ENCODE measurements at places on chromosomes 12 and 14.

DNA sequence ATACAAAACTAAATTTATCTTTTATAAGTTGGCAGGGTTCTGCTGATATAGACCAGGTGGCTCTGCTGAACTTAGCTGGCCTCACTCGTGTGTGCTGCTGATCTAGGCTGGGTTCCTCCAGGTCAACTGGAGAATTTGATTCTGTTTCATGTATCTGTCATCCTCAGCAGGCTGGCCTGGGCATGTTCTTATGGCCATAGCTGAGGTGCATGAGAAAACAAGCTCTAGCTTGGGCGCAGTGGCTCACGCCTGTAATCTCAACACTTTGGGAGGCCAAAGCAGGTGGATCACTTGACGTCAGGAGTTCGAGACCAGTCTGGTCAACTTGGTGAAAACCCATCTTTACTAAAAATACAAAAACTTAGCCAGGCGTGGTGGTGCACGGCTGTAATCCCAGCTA is 24.3 kb upstream of the BCL2L14 start:
- DNase-seq, result no peak

DNA sequence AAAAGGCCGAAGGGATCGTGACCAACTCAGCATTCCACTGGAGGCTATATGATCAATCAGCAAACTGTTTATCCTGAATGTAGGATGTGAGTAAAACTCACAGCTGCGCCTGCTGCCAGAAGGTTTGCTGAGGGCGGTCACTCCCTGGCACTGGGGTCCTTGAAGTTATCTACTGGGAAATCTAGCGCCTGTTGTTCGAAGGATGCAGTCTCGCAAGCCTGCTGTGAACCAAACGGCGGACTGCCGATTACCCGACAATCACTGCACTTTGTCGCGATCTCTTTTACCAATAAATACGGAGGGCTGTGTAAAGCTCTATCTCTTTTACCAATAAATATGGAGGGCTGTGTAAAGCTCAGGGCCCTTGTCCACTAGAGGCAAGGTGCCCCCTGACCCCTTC is 12.9 kb downstream of the DDX51 start:
- DNase-seq, result no peak

- no peak for DNase-seq
Observed at GRCh38 chr12:54975272-54975671, 9.3 kb downstream of the TESPA1 start.

GRCh38 chr14:92728759-92729364 is 19.6 kb downstream of the LGMN start:
- no peak for DNase-seq

- DNase-seq, result no peak
Observed at GRCh38 chr12:3651585-3652424, 101.1 kb downstream of the CRACR2A start.

- DNase-seq, result no peak
Observed at GRCh38 chr12:115617391-115617790, 660.1 kb downstream of the MED13L start.

GRCh38 chr14:24100197-24100981 is 6.3 kb downstream of the PCK2 start:
- DNase-seq, result no peak

- DNase-seq, result no peak
Observed at GRCh38 chr12:106021516-106021915, 117.2 kb downstream of the NUAK1 start.

DNA sequence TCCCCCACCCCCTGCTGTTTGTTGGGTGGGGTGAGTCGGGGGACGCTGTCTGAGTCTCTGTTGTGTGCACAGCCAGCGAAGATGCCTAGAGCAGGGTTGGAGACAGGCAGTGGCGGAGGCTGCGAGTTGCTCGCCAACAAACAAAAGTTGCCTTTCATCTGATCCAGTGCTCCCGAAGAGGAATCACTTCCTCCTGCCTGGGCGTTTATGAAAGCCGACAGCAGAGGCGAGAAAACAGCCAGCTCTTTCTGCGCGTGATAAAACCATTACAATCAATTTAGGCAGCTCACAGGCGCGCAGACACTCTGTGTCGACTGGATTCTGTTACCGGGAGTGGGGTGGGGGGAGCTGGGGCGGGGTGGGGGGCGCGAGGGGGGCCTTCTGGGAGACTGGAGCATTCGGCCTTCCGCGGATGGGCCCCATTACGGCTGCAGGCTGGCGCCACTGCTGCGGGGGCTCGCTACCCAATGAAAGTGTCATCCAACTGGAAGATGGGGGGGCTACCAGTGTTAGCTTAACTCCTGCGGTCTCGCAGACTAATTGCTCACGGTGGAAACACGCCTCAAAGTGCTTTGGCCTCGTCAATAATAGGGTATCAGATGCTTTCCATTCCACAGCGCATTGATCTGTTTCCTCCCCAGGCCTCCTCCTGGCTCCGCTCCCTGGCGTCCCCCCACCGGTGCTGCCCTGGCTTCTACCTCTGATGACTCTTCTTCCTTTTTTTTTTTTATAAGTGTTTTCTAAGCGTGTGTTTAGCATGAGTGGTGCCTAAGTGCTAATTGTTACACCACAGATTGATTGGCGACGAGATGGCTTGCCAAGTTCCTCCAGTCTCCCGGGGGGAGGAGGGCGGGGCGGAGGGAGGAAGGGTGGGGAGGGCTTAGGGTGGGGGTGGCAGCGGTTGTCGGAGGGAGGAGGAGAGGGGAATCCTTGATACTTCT is 678.4 kb downstream of the MED13L start:
- DNase-seq, result no peak
